Cerebellar nuclear complex (tissue), 1 donor: ENCODE measurements at places on chromosomes 5 and 9.

- DNase-seq, result no peak
These were observed 8.2 kb upstream of the GRAMD2B start for GRCh38 chr5:126414874-126415502.

DNA sequence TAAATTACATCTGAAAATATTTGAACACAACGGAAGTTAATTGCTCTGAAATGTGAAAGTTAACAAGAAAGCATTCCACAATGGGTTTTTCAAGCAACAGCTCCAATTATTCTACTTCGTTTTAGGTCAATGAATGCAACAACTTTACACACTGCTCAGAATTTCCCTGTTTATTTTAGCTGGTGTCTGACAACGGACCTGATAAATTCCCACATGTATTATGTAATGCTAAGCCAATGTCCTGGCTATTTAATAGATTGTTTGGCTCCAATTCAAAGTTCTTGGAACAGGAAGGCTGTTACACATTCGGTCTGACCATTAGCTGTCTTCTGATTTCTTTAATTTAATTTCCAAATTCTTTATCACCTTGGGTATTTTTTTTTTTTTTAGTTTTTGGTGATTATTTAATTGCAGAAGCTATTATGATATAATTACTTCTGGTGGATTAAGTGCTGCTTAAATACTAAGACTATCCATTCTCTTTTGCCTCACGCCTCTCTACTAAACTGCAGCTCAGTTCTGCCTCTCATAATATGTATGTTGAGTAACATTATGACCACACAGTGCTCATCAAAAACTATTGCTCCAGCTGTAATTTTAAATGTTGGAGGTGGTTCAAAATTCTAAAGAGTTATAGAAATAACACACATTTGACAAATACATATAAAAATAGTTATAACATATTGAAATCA is 57.9 kb downstream of the MEF2C start:
- DNase-seq, result no peak

DNA sequence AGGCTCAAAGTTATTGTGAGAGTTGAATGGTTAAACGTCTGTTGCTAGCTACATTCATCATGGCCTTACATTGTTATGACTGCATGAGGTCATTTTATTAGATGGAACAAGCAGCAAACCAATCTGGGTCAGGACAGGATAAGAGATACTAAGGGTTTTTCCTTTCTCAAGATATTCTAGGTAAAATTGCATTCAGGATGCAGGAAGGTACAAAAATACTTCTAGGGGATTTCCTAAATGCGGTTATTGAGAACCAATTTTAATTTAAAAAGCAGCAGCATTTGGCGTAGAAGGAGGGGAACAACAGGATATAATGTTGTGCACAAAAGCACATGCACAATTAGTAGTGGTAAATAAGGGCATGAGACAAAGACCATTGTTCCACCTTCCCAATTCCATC is 39.2 kb upstream of the LURAP1L start:
- DNase-seq, result no peak

GRCh38 chr5:136006164-136006563 is 22.6 kb upstream of the TGFBI start:
- DNase-seq, result no peak
